Activated T-helper 1 cell treated with anti-CD3 and anti-CD28 coated beads, Interleukin-12 subunit alpha, Interleukin-12 subunit beta, Interleukin-2, Interleukin-4 antibody, amounts not matched to agents 30 ng/mL and 10 ng/mL and 1 ng/mL, durations not matched to agents 14 hours and 24 hours and 36 hours (primary cell): ENCODE measurements at places on chromosomes 3 and 15.

- DNase-seq, result no peak
These were observed 37.9 kb upstream of the TJP1 start for GRCh38 chr15:29859973-29860715.

DNA sequence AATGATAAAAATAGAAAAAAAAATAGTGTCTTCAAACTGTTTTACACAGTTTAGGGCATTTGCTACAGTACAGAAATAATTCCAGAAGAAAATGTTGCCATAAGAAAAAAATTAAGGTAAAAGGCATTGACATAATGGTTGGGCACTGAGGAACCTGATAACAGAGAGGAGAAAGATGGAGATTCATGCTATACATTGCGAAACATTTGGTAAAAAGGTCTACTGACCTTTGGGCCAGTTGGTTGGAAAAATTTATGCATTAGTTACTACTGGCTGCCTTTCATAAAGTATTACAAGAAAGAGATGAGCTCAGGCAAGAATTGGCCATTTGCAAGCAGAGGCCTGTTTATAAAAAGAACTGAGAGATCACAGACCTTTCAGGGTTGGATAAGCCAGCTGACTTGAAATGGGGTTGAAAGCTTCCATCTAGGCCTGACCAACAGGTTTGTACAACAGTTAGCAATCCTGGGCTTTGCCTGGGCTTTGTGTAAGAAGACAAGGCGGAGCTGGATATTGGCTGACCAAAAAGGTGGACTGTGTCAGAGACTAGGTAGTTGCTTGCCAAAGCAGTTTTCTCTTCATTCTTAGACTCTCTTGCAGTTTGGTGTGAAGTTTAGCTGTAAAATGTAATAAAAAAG, 166.6 kb upstream of the MCTP2 start:
- no peak for DNase-seq

DNA sequence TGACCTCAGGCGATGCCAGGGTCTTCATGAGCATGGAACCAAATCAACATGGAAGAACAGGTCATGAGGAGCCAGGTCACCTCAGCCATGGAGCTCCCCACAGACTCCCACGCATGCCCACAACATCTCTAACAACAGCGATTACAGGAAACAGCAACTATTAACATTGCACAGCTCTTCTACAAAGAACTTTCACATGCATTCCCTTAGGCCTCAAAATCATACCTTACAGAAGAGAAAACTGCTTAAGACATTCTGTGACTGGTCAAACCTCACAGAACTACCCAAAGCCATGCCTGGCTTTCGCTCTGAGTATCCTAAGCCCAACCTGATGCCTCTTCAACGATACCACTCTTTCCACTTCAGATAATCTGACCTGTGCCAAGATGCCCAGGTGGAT, 117.8 kb downstream of the OXNAD1 start:
- DNase-seq, result no peak

GRCh38 chr15:100337096-100338044, 4.4 kb downstream of the ADAMTS17 start:
- no peak for DNase-seq

- no peak for DNase-seq
These were observed 4.2 kb upstream of the DAPK2 start for GRCh38 chr15:64050281-64051092.

GRCh38 chr3:114057011-114057347, 442 bp downstream of the QTRT2 start:
- DNase-seq, result no peak

GRCh38 chr15:101697488-101697887, 26.8 kb downstream of the TARS3 start:
- DNase-seq, result peak; percentile 41

DNA sequence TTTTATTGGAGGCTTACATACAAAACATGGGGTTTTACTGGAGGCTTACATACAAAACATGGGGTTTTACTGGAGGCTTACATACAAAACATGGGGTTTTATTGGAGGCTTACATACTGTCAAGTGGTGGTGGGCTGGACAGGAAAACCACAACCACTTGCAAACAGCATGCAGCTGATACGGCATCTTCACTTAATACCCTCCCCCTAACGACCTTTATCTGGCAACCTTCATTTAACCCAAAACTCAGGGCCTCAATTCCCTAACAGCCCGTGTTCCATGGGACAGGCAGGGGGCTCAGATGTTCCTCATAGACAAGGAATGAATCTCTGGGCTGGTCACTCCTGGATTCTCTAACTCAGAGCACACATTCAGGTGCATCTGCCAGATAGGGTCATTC, 137.1 kb downstream of the CD47 start:
- no peak for DNase-seq

DNA sequence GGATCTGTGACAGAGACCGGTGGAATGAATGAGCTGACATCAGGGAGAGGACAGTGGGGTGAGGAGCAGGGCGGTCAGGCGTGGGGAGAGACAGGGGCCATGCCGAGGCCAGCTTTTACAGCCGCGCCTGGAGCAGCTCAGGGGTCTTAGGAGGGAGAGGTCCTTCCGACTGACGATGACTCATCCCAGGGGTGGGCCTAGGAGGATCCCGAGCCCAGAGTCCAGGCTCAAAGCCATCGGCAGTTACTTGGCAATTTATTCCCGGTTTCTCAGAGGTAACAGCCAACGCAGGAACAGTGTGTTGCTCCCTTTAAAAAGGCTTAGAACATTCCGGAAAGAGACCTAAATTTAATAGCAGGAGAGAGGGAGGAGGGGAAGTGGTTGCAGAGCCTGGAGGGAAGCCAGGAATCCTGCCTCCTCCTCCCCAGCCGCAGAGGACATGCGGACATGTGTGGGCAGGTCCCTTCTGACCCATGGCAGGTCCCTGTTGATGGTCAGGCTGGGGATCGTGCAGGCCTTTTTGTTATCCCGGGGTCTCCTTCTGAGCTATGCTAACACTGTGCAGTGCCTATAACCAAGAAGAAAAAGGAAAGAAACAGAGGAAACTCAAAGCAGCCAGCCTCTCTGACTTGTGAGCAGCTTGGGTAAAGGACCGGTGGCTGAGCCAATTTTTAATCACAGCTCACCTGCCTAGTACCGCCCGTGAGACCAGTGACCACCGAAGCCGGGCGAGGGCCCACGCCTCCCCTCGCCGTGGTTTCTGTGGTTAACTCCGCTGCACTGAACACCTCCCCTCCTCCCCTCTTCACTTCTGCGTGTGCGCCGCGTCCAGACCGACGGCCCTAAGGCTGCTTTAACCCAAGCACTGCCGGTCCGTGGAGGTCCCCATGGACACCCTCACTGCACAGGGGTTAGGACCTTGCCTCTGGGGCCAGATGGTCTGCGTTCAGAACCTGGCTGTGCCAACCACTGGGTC, 392.4 kb upstream of the PROK2 start:
- DNase-seq, result no peak

- no peak for DNase-seq
These were observed 438.8 kb downstream of the CHL1 start for GRCh38 chr3:635393-635792.

GRCh38 chr3:45123581-45124269, 22.5 kb downstream of the CDCP1 start:
- DNase-seq, result no peak
